AG10803 (cell line): ENCODE measurements at places on chromosomes 5 and 9.

DNA sequence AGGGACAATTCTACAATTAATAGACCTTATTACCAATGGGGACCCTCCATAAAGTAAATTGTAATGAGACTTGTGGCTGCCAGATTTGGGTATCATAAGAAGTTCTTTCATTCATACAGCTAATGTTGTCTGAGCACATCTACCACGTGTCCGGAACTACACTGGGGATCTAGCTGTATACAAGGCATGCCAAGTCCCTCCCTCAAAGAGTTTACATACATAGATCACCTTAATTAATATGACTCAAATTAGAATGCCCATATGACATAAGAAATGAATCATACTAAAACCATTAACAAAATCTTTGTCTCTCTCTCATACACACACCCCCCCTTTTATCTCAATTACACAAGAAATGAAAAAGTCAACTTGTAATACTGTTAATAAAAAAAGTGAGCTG is 18.0 kb upstream of the NR4A3 start:
- no peak for DNase-seq

DNA sequence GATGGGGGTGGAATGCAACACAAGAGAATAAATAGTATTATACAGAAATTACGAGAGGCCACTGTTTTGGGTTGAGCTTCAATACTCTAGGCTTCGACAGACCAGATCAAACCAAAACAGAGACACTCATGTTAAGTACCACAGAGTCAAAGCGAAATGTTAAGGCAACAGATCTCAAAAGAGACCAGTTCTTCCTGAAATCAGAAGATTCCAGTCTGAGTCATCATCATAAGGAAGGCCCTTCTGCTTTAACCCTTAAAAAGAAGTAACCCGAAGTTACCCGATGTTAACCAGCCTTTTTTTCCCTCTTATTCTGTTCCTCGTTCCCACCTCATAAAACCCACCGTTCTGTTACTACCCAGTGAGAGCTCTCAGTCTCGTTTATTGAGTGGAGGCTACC is 75.9 kb downstream of the SFXN1 start:
- no peak for DNase-seq

DNA sequence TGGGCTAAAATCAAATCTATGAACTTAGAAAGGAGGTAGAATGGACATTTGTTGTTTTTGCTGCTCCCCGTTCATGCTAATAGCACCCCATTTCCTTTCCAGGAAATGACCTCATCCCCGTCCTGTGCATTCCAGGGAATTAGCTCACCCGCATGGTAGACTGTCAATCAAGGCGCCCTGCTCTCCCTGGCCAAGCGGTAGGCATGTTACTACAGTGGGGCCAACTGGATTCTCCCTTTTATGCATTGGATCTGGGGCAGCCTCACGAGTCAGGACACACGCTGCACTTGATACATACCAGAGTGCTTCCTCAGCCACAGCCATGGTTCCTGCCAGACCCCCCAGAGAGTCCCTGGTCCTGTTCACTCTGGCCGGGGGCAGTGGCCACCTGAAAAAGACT is 111.0 kb upstream of the PTCH1 start:
- DNase-seq, result no peak

GRCh38 chr5:107853031-107853430 is 182.3 kb upstream of the EFNA5 start:
- no peak for DNase-seq

DNA sequence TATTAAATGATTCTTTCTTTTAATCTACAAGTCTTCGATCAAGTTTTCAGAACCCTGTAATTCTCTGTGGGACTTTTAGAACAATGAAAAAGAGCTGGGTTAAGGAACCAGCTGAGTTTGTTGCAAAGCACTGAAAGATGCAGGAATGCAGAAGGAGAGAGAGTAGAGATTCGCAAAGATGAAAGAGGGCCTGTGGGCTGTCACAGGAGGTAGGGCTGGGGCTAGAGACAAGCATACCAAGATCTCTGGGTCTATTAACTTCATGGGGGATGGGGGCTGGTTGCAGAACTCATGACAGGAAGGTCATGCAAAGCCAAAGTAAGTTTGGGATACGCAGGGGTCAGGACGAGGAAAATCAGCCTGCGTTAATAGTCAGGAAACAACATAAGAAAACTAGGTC is 81.8 kb downstream of the LURAP1L start:
- no peak for DNase-seq

DNA sequence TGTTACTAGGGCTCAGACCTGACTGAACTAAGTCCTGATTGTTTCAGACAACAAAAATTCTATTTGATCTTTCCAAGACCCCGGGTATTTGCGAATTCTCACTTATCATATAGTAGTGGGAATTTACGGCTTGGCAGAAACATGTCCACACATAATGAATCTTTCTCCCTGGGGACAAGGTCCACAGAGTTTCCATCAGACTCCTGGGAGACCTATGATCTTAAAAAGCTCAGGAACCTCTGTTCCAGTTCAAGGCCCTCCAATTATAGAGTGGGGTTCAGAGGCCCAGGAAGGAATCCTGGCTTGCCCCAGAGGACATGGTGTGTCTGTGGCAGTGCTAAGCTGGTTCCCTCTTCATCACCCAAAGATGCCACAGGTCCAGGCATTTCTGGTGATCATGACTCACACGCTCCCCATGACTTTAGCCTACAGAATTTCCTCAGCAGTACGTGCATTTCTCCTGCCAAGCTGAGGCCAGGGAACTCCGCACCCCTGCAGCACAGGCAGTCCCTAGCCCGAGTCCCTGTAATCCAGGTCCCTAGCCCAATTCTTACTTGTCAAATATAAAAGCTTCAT is 12.6 kb downstream of the RAPGEF1 start:
- DNase-seq, result peak; percentile 48

DNA sequence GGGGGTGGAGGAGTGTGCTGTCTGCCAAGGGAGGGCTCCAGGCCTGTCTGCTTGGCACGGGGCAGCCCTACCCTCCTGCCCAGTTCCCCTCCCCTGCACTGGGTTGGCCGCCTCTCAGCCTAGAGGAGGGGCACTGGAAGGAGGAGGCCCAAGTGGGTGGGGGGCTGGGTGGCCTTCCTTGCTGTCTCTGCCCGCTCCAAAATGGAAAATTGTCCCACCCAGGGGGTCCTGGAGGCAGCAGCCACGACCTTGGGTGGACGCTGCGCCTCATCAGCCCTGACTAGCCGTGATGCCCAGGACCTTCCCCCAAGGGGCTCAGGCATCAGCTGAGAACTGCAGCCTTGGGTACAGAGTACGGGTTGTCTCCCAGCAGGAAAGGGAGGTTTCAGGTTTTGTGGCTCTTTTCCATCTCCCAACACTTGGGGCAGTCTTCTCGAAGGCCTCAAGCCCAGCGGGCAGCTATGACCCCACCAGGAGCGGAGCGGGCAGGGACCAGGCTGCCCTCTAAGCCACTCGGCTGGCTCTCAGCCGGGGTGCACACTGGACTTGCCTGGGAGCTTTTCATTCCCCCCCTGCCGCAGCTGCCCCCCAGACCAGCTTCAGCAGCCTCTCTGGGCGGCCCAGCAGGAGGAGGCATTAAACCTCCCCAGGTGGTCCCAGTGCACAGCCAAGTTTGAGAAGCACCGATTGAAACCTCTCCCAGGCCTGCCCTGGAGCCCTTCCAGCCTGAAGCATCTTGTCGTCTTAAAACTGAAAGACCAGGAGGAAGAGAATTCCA is 20.6 kb downstream of the NTNG2 start:
- DNase-seq, result no peak

GRCh38 chr5:1658665-1659064 is 134.9 kb upstream of the LPCAT1 start:
- DNase-seq, result no peak

DNA sequence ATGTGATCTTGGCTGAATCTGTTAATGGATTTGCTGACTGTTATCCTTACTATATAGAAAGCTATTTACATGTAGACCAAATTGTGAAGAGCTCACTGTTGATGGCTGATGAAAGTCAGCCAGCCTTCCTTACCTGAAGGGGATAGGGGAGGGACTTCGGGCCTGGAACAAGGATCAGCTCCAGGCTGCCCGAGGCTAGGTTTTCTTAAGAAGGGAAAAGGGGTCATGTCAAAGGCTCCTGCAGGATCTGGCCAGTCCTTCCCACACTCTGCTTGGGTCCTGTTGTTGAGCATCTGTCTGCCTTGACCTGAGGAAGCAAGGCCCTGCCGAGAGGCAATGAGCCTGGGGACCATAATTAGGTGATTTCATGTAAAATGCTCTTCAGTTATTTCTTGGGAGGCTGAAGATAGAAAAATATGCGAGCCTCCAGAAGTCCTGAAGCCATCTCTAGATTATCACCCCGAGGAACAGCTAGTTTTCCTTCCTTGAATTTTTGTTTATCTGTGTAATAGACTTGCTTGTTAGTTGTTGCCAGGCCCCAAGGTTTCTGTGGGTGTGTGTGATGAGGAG is 261.4 kb downstream of the PDZD2 start:
- no peak for DNase-seq

GRCh38 chr5:5667136-5667554 is 244.7 kb downstream of the ICE1 start:
- DNase-seq, result no peak

GRCh38 chr9:81207651-81208050 is 481.7 kb downstream of the TLE1 start:
- no peak for DNase-seq

DNA sequence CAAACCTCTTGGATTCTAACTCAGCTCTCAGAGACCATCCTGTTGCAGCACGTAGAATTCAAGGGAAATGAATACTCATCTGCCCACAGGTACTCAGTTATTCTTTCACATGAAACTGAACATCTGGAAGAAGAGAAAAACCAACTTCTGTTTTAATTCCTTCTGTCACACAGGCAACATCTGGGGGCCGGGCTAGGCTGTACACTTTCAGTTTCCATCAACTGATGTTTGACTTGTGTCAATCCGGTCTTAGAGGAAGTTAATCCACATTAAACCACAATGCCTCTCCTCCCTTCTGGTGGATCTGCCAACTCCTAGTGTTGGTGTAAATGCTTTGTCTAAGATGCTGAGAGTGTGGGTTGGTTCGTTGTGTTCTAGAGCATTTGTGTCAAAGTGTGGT is 17.6 kb downstream of the DMRT3 start:
- no peak for DNase-seq

GRCh38 chr5:58759745-58760144 is 176.9 kb downstream of the RAB3C start:
- no peak for DNase-seq

- no peak for DNase-seq
Observed at GRCh38 chr9:82989929-82990328, 73.0 kb downstream of the RASEF start.

DNA sequence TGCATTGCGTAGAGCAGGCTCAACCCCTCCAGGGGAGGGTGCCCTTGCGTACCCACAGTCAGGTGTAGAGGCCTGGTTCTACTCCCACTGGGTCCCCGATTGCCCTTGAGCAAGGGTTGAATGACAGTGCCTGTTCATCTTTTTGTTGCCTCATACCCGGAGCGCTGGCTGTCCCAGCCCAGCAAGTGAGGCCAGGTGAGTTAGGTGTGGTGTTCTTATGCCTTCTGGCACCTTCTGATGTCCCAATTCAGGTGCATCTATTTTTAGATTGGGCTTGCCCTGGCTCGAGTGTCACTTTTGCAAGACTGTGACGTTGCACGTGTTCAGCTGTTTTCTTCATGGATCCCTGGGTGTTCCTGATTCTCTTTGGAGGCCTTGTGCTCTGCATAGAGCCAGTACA is 257.8 kb downstream of the GOLPH3 start:
- no peak for DNase-seq

DNA sequence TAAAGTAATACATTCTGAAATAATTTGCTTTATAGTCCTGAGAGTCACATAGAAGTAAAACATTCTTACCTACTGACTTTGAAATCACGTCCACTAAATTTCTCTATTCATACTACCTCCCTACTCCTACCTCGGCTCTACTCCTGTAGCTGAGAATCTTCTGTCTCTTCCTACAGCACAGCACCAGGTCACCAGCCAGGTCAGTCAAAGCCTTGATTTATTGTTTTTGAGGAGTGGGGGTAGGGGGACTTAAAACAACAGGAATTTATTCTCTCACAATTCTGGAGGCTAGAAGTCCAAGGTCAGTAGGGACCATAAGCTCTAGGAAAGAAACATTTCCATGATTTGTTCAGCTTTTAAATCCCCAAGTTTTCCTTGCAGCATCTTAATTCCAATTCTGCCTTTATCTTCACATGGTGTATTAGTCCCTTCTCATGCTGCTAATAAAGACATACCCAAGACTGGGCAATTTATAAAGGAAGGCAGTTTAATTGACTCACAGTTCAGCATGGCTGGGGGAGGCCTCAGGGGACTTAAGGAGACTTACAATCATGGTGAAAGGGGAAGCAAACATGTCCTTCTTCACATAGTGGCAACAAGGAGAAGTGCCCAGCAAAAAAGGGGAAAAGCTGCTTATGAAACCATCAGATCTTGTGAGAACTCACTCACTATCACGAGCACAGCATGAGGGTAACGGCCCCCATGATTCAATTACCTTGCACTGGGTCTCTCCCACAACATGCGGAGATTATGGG is 49.6 kb upstream of the CCNG1 start:
- DNase-seq, result no peak

DNA sequence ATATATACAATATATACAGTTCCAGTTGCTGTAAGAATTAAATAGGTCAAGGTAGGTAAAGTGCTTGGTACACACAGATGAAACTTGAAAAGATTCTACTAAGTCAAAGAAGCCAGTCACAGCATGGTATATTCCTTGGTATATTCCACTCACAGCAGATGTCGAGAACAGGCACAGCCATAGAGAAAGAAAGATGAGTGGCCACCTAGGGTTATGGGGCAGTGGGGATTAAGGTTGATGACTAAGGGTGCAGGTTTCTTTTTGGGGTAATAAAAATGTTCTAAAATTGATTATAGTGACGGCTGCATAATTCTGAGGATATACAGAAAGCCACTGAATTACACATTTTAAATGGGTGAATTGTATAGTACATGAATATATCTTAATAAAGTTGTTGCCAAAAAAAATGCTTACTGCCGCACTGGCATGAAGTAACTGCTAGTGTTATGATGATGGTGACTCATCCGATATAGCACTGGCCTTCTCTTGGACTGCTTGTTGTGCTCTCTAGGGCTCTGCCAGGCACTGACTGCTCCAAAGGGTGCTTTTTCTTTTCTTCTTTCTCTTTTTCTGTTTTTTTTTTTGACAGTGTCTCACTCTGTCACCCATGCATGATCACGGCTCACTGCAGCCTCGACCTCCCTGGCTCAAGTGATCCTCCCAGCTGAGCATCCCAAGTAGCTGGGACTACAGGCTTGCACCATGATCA is 23.5 kb downstream of the TBC1D2 start:
- peak; percentile 82 for DNase-seq

DNA sequence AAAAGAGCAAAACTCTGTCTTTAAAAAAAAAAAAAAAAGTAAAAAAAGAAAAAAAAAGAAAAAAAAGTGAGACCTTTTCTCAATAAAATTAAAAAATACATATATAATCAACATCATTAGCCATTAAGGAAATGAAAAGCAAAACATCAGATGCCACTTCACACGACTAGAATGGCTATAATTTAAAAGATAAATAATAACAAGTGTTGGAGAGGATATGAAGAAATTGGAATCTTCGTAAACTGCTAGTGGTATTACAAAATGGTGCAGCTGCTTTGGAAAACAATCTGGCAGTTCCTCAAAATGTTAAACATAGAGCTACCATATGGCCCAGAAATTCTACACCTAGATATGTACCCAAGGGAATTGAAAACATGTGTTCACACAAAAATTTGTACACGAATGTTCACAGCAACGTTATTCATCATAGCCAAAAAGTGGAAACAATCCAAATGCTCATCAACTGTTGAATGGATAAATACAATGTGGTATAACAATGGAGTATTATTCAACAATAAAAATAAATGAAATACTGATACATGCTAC is 45.3 kb upstream of the SIL1 start:
- peak; percentile 69 for DNase-seq

GRCh38 chr9:93865245-93865644 is 89.9 kb downstream of the BARX1 start:
- DNase-seq, result no peak
